Esophagus muscularis mucosa (tissue), 4 donors: ENCODE measurements at places on chromosomes 16 and 17. TPM values are rescaled to one million over a fixed set of nuclear protein-coding genes. Genes with fewer than 3 reads are reported as not detected.

The TBC1D3I gene
- 0.19 TPM for total RNA-seq

GRCh38 chr16:26195225-26195624 is 503.5 kb downstream of the HS3ST4 start:
- peak; percentile 66 for DNase-seq

The P4HB gene
- 269 TPM for total RNA-seq

The CDH3 gene
- total RNA-seq: 0.19 TPM

The CDIPT gene
- 144 TPM for total RNA-seq

DNA sequence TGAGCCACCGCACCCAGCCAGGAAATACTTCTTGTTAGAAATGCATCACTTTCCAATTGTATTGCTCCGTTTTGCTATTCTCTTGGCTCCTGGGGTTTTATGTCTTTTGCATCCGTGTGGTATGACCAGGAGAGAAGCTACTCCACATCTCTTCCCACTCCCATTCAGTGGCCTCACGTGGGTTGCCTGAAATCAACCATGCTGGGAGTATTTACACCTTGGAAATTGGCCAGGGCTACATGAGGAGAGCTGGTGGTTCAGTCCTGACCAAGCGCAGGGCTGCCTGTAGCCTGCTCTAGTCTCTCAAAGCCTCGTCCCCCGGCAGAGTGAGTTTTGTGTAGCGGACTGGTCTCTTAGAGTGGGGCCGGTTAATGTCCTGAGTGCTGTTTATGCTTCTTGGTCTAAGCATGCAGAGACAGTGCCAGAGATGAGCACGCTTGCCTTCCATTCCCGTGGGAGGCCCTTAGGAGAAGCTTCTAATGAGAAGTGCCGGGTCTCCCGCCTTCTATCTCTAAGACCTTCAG is 3.8 kb downstream of the WFDC1 start:
- DNase-seq: no peak

- no peak for DNase-seq
Observed at GRCh38 chr17:82837586-82838320, 2.1 kb downstream of the ZNF750 start.

DNA sequence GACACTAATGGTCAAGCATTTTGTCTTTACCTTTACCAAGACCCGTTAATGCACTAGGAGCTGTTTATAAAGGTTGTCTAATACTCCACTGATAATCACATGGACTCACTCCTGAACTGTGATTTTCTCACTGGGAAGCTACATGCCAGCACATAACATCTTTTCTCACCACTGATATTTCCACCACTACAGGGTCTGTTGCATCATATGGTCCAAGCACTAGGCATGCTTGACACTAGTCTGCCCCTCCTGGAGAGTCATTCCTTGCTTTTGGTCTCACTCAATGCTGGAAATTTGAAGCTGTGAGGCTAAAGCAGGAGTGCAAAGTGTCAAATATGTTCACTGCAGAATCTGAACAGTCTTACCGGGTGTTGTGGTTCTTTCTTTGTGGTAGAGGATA is 1576.8 kb downstream of the CDH8 start:
- no peak for DNase-seq

The AIPL1 gene
- not detected for total RNA-seq

DNA sequence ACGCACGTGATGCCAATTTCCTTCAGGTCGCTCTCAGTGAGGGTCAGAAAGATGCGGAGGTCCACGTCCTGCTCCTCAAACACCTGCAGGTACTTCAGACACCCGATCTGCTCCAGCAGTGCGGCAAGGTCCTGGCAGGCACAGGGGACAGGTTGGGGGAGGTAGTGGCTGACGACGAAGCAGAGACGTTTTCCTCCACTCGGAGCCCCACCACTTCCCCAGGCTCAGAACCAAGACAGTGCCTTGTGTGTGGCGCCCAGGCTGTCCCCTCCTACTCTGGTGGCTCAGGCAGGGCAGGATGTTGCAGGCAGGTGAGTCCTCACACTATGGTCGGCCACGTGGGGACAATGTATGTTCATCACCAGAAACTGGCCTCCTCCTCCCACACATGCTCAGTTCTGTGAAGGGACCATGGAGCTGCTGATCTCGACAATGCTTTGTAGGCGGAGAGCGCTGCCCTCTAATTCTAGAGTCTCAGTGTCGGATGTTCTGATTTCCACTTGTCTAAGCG is 5.7 kb downstream of the NUDT16L1 start:
- DNase-seq: no peak

The SGCA gene
- total RNA-seq: 72.7 TPM

DNA sequence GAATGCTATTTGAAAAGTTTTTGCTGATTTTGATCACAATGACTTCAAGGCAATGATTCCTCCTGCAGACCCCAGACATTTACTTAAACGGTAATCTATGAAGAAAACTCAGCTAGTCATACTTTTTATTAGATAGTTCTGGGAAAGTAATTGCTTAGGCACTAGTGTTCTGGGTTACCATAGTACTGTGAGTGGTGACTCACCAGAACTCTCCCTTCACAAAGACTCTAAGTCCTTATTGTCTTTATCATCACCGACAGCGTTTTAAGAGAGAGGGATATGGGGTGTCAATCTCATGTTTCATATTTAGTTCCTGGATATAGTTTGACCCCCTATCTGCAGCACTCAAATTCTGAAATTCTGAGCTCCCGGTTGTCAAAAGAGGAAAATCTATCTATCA is 43.0 kb upstream of the CDH8 start:
- no peak for DNase-seq

The PPP1R27 gene
- total RNA-seq: not detected

- DNase-seq: no peak
Observed at GRCh38 chr16:12245088-12245920, 268.8 kb downstream of the SNX29 start.

The MFAP4 gene
- 127 TPM for total RNA-seq

The CBX2 gene
- total RNA-seq: 1.7 TPM

DNA sequence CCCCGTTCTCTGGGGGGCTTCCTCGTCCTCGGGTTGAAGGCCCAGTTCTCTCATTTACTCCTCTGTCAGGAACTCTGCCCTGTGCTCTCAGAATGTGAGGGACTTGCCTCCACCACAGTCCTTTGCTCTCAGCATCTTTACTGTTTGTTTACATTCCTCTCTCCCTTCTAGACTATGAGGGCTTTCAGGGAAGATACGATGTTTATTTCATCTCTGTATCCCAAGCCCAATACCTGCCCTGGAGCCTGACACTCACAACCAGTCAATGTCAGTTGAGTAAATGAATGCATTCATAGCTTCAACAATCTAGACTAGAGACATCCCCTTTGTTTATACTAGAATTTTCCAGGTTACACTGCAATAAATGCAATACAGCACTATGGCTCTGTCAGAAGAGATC is 409.6 kb upstream of the CDH11 start:
- no peak for DNase-seq
